Naive thymus-derived CD4-positive, alpha-beta T cell (primary cell): ENCODE measurements at places on chromosomes 3 and 15. TPM values are rescaled to one million over a fixed set of nuclear protein-coding genes. Genes with fewer than 3 reads are reported as not detected.
A peak's percentile ranks its signal among the peaks of the same experiment; 100 is the strongest.

DNA sequence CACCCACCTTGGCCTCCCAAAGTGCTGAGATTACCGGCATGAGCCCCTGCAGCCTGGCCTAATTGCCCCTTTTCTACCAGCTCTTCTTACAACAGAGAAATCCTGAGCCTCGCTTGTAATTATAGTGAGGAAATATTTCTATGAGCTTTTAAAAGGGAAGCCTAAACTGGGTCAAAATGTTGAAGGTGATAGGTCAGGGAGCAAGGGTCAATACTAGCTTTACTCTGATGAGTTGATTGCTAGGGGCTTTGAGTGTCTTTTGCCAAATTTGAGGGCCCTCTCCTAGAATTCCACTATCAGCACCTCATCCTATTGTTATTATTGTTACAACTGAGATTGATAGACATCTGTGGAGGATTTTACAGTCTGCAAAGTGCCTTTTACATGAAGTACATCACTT lies 62.4 kb upstream of the PIAS1 start:
- no peak for DNase-seq
- H3K4me3 ChIP-seq = no peak overlapping the region
- no peak overlapping the region for H3K27ac ChIP-seq
- H3K36me3 ChIP-seq = no peaks in the 10 kb centered on the region
- no peaks in the 10 kb centered on the region for H3K4me1 ChIP-seq
- H3K27me3 ChIP-seq = no peaks in the 10 kb centered on the region

- no peak overlapping the region for H3K4me3 ChIP-seq
- no peak overlapping the region for H3K27ac ChIP-seq
- no peaks in the 10 kb centered on the region for H3K27me3 ChIP-seq
- no peaks in the 10 kb centered on the region for H3K36me3 ChIP-seq
- no peaks in the 10 kb centered on the region for H3K4me1 ChIP-seq
These were observed 29.7 kb upstream of the LIPC start for GRCh38 chr15:58401991-58402649.

GRCh38 chr3:159734681-159735080 lies 254.0 kb upstream of the IL12A start:
- no peaks in the 10 kb centered on the region for H3K4me1 ChIP-seq
- no peaks in the 10 kb centered on the region for H3K36me3 ChIP-seq

DNA sequence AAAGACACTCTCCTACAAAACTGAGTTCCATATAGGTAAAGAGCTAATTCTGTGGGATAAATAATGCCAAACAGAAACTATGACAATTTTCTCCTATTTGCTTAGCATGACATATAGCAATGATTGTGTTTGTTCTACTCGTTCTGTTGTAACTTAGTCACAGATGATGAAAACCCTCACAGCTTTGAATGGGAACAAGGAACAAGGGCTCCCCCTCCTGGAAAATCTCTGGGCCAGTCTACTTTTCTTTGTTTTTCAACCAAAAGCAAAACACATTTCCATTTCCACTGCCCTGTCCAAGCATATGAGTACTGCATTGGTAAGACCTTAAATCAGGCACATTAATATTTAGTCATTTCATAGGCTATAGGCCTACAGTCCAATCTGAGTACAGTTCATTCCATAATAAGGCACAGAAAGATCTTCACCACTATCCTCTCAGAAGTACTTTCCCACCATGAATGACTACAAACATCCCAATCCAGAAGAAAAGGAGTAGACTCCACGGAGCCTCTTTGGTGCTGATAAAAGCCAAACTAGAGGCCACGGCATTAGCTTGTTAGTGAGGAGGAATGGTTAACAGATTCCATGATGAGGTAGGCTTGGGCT lies 67.1 kb downstream of the ATP8B4 start:
- H3K4me3 ChIP-seq = no peak overlapping the region
- H3K36me3 ChIP-seq = no peaks in the 10 kb centered on the region
- no peaks in the 10 kb centered on the region for H3K27me3 ChIP-seq
- H3K4me1 ChIP-seq = no peaks in the 10 kb centered on the region
- no peak for DNase-seq

GRCh38 chr3:50238549-50239026 lies 2.6 kb downstream of the GNAI2 start:
- peaks cover 5% of the 10 kb centered on the region for H3K36me3 ChIP-seq
- peaks cover 62% of the 10 kb centered on the region for H3K4me1 ChIP-seq
- DNase-seq = no peak
- H3K27ac ChIP-seq = peak overlapping the region; percentile 84
- H3K27me3 ChIP-seq = no peaks in the 10 kb centered on the region

DNA sequence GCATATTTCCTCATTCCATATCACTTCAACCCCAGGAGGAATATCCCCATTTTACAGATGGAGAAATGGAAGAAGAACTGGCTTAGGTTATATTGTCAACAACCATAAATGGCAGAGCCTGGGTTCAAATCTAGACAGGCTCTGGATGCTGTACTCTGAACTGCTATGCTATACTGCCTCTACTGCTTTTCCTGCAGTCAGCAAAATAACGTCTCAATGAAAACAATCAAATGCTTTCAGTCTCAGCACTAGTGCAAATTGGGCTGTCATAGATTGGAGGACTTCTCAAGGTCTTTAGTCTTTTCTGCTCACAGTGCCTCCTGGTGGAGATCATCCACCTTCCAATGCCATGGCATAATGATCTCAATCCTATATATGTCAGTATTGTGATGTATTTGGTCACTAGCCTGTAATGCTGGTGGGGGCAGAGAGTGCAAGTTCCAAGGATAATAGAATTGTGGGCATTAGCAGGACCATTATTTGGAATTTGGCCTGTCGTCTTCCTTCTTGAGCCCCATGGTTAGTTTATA lies 285.0 kb downstream of the CLSTN2 start:
- no peaks in the 10 kb centered on the region for H3K36me3 ChIP-seq
- no peak overlapping the region for H3K27ac ChIP-seq
- H3K4me1 ChIP-seq = no peaks in the 10 kb centered on the region
- DNase-seq = no peak
- H3K4me3 ChIP-seq = no peak overlapping the region

DNA sequence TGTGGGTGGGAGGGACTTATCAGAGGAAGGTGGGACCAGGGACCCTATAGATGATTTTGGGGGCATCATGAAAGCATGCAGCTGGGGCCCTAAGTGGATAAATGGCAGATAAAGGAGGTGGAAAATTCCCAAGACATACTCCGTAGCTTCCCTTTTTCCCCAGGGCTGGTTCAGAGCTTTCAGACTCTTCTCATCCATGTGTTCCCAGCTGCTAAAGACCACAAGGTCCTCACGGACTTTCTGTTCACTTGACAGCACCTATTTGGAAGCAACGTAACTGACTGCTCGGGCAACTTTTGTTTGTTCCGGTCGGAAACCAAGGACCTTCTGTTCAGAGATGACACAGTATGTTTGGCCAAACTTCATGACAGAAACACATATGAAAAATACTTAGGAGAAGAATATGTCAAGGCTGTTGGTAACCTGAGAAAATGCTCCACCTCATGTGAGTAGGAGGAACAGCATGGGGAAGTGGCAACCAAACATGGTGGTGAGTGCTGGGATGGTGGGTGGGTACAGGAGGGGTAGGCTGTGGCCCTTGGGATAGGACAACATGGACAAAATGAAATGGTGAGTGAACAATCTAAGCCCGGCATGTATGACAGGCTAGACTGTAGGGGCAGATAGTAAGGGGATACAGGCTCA lies 28.7 kb upstream of the SRPRB start:
- H3K36me3 ChIP-seq = no peaks in the 10 kb centered on the region
- DNase-seq = no peak
- H3K27ac ChIP-seq = no peak overlapping the region
- no peaks in the 10 kb centered on the region for H3K4me1 ChIP-seq

- no peak overlapping the region for H3K4me3 ChIP-seq
- no peak overlapping the region for H3K27ac ChIP-seq
- peaks cover 3% of the 10 kb centered on the region for H3K4me1 ChIP-seq
These were observed 123.3 kb upstream of the TP63 start for GRCh38 chr3:189507856-189508255.

Gene CADM2
- 0.40 TPM for total RNA-seq

Gene SCAMP5
- total RNA-seq = 0.51 and 0.71 TPM in 2 replicates
